Right atrium auricular region (tissue), 2 donors: ENCODE measurements at places on chromosomes 12 and 14. TPM values are rescaled to one million over a fixed set of nuclear protein-coding genes. Genes with fewer than 3 reads are reported as not detected.

The FSCB gene
- total RNA-seq = not detected

GRCh38 chr12:49389387-49389703 is 22.1 kb downstream of the SPATS2 start:
- DNase-seq = no peak
- H3K27ac ChIP-seq = no peak overlapping the region
- no peak overlapping the region for H3K4me3 ChIP-seq

The MFAP5 gene
- 22.1 TPM for total RNA-seq

DNA sequence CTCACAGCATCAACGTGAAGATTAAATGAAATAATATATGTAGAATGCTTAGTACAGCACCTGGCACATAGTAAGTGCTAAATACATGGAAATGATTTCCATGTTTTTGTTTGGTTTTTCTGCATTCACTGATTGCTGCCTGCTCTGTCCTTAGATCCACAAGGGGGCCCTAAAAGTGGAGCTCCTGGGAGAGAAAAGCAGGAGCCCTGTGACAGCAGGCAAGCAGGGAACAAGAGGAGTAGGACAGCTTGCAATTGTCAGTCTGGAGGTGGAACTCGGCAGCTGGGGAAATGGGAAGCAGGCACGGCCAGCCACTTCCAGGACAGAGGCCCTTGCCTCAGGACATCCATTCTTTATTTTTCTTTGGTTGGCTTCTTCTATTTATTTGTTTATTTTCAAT is 292.9 kb downstream of the BMP4 start:
- H3K27ac ChIP-seq = no peak overlapping the region
- no peaks in the 10 kb centered on the region for H3K27me3 ChIP-seq
- no peaks in the 10 kb centered on the region for H3K36me3 ChIP-seq
- peak; percentile 59 for DNase-seq
- no peak overlapping the region for H3K4me3 ChIP-seq

- H3K4me1 ChIP-seq = peaks cover 15% of the 10 kb centered on the region
- H3K27ac ChIP-seq = no peak overlapping the region
Observed at GRCh38 chr14:64773046-64773445, 68.8 kb downstream of the PLEKHG3 start.

DNA sequence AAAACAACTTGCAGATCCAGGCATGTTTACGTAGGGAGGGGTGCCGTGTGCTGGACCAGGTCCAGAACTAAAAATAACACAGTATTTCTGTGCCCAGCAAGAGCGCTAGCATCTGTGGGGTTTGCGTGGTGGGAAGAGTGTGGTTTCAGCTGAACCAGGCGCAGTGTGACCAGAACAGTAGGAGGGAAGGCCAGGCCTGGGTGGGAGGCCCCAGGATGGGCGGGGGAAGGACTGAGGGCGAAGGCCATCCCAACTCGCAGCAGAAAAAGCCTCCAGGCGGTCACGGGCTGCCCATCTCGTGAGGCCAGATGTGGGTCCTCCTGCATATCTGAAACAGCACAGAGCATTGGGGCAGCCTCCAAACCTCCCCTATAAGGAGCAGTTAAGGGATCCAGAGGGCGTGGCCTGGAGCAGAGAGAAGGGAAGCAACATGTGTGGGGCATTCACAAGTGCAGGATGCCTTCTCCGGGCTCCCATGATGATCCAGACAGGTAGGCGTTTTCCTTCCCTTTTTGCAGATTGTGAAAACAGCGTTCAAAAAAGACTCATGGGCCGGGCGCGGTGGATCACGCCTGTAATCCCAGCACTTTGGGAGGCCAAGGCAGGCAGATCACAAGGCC is 17.8 kb upstream of the CD9 start:
- H3K27ac ChIP-seq = peak overlapping the region; percentile 75
- H3K4me1 ChIP-seq = no peaks in the 10 kb centered on the region
- no peaks in the 10 kb centered on the region for H3K36me3 ChIP-seq
- H3K4me3 ChIP-seq = no peak overlapping the region
- DNase-seq = peak; percentile 80

The ALX1 gene
- total RNA-seq = not detected

DNA sequence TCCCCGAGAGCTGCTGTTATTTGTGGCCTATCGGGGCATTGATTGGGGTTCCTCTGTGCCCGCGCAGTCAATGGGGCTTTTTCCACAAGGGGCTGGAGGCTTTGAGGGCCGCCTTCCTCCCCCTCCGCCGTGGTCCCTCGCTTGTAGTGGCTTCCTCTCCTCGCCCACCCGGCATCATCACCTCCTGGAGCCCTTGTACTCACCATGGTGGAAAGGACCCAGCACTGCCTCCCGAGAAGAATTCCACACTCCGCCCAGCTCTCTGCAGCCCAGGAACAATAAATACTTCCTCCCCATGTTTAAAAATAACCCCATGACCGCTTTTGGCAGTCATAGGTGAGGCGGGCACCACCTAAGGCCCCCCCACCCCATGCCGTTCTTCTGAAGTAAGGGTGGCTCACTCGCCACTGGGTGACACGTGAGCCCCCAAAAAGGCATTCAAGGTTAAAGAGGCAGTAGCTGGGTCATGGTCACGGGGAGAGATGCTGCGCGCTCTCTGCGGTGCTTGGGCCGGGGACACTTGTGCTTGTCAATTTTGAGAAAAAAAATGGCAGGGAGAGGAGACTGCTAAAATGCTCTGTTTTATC is at the start of gene MYL2:
MYL2 (minus strand) TSS at position 256 of the 587 bp plus-strand sequence; CDS start at position 206, 50 bp downstream.
- H3K27ac ChIP-seq = no peak within 1 kb of the TSS
- H3K4me1 ChIP-seq = peaks cover 11% of the 10 kb centered on the region
- H3K36me3 ChIP-seq = no peaks in the 10 kb centered on the region
- peak; percentile 65 for DNase-seq

DNA sequence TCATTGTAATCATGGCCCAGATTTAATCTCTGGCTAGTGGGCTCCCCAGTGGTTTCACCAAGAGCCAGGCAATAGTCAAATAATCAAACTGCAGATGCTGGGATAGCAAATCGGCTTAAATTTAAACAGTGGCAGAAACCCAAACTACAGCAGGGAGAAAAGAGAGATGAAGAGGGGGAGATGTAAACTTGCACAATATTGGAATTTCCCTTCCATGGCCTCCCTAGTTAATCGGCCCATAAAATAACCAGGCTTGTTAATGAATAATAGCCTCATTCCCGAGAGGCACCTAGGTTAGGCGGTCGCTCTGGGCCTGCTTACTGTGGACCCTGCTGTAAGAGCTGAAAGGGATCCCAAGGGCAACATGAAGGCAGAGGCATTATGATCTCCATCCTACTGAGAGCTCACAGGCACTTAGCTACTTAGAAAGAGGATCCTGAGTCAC is 116.2 kb downstream of the NUAK1 start:
- H3K36me3 ChIP-seq = no peaks in the 10 kb centered on the region
- no peak for DNase-seq
- no peak overlapping the region for H3K4me3 ChIP-seq
- H3K27ac ChIP-seq = no peak overlapping the region

GRCh38 chr12:47419497-47419896 is 286.3 kb downstream of the RPAP3 start:
- no peaks in the 10 kb centered on the region for H3K4me1 ChIP-seq
- DNase-seq = no peak

- peaks cover 10% of the 10 kb centered on the region for H3K4me1 ChIP-seq
- no peaks in the 10 kb centered on the region for H3K36me3 ChIP-seq
- H3K27me3 ChIP-seq = no peaks in the 10 kb centered on the region
- H3K4me3 ChIP-seq = no peak overlapping the region
- no peak for DNase-seq
Observed at GRCh38 chr14:71583194-71583593, 349.0 kb upstream of the RGS6 start.

- H3K27me3 ChIP-seq = no peaks in the 10 kb centered on the region
- H3K4me3 ChIP-seq = no peak overlapping the region
- DNase-seq = no peak
- H3K27ac ChIP-seq = no peak overlapping the region
- H3K36me3 ChIP-seq = peaks cover 4% of the 10 kb centered on the region
Observed at GRCh38 chr12:65319688-65320200, 41.3 kb downstream of the MSRB3 start.

GRCh38 chr14:80940146-80940545 is 1.4 kb downstream of the CEP128 start:
- H3K4me1 ChIP-seq = peaks cover 15% of the 10 kb centered on the region
- H3K27me3 ChIP-seq = no peaks in the 10 kb centered on the region
- H3K27ac ChIP-seq = no peak overlapping the region
- no peaks in the 10 kb centered on the region for H3K36me3 ChIP-seq

The AQP5 gene
- 2.1 TPM for total RNA-seq

DNA sequence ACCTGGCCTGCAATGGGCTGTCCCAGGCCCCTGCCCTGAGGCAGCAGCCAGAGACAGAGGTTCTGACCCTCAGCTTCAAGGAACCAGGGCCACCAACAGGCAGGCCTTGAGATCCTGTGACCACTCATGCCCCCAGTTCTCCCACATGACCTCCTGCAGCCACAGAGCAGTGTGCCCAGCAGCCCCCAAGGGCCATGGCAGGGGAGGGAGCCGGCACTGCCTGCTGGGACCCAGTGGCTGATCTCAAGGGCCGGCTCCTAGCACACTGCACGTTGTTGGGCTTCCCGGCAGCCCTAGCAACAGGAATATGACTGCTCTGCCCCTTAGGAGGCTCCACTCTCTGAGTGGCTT is 14.8 kb downstream of the DEGS2 start:
- DNase-seq = no peak
- no peaks in the 10 kb centered on the region for H3K4me1 ChIP-seq
- no peaks in the 10 kb centered on the region for H3K36me3 ChIP-seq
- H3K27me3 ChIP-seq = no peaks in the 10 kb centered on the region
- no peak overlapping the region for H3K27ac ChIP-seq

The FBXW8 gene
- 9.0 TPM for total RNA-seq

The EID3 gene
- total RNA-seq = 2.9 TPM

DNA sequence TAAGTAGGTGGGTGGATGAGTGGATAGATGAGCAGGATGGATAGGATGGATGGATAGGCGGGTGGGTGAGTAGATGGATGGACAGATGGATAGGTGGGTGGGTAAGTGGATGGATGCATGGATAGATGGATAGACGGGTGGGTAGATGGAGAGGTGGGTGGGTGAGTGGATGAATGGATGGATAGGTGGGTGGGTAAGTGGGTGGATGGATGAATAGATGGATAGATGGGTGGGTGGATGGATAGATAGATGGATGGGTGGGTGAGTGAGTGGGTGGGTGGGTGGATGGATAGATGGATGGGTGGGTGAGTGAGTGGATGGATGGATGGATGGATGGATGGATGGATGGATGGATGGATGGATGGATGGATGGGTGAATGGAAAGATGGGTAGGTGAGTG is 221.7 kb upstream of the NOS1 start:
- no peak overlapping the region for H3K4me3 ChIP-seq
- H3K27ac ChIP-seq = no peak overlapping the region
- H3K27me3 ChIP-seq = no peaks in the 10 kb centered on the region
- no peaks in the 10 kb centered on the region for H3K4me1 ChIP-seq
- no peak for DNase-seq
- H3K36me3 ChIP-seq = no peaks in the 10 kb centered on the region

GRCh38 chr12:130595566-130595965 is 120.5 kb downstream of the RIMBP2 start:
- no peaks in the 10 kb centered on the region for H3K27me3 ChIP-seq
- H3K27ac ChIP-seq = no peak overlapping the region
- no peak overlapping the region for H3K4me3 ChIP-seq
- H3K4me1 ChIP-seq = no peaks in the 10 kb centered on the region

DNA sequence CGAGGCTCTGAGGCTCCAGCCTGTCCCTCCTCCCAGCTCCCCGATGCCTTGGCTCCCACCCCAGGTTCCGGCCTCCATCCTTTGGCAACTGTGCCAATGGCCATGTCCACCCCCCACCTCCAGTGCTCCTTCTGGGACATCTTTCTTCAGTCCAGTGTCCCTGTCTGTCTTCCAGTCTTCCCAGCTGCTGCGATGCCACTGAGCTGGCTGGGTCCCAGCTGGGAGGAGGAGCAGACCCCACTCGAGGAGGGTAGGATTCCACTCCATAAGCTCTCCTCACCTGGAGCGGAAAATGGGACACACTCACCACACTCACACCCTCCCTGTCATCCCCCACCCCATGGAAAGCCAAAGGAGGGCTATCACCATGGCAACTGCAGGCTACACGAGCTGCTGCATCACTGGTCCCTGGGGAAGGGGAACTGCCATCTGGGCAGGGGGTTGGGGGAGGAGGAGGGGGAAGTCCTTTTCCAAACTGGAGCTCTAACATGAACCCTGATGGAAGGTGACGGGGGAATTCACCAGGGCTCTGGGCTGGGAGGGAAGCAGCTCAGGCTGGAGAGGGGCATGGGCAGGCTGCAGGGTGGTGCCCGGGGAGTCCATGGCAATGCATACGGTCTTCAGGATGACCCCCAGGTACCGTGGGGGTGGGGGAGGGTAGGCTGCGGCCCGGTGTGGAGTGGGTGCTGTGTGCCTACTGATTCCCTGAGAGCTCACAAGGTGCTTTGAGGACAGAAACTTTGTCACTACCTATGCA is 94.3 kb downstream of the LRRC74A start:
- H3K4me1 ChIP-seq = no peaks in the 10 kb centered on the region
- DNase-seq = no peak
- H3K27me3 ChIP-seq = no peaks in the 10 kb centered on the region
- H3K27ac ChIP-seq = peak overlapping the region; percentile 87

DNA sequence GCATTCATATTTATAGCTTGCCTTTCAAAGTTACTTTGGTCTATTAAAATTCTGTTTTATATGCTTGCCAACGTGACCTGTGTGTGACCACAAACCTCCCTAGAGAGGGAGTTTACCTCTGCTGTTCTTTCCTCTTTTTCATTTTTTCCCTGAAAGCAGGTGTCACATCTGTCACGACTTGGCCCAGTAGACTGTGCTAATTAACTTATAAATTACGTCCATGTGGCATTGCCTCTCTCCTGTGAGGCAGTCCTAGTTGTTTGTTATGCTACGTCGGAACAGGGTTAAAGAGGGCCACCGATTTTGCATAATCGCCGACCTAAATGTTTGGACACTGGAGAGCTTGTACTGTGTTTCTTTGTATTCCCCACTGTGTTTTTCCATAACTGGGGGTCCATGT is 343.9 kb upstream of the FLRT2 start:
- DNase-seq = no peak

DNA sequence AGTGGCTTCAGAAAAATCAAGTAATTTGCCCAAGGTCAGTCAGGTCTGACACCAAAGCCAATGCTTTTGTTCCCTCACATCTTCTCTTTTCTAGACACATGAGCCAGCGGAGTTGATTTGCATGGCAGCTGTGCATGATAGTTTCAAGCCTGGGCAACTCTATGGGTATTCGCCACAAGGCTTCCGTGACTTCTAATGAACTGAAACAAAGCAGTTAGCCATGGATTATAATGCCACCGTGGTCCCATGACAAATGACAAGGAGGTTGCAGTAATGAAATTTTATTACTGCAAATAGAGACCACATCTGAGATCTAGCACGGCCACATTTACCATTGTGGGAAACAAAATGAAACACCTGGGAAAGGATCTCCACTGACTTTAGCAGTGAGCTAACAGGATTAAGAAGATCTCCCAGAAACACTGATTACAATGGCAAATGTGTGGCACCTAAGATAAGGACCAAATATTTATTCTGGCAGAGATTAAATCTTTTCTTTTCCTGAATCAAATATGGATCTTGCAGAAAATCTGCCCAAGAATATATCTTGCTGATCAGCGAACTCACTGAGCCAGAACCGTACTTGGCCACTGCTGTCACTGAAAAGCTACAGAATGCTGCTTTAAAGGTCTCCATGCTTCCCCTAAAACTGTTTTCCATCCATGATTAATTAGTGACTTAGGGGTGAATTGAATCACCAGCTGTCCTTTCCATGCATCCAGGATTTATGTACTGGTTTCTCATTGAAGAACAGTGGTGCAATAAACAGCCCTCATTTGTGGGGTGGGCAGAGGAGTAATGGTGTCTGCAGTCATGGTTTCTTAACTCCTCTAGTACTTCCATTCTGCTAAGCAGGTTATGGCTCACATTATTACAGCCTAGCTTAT is 551.0 kb downstream of the DIO2 start:
- DNase-seq = no peak
- H3K4me1 ChIP-seq = no peaks in the 10 kb centered on the region
- H3K4me3 ChIP-seq = no peak overlapping the region
- H3K27me3 ChIP-seq = no peaks in the 10 kb centered on the region
- no peaks in the 10 kb centered on the region for H3K36me3 ChIP-seq
